ENCODE measurements at places on chromosomes 7 and 10.

- DNase-seq, result no peak
Observed at GRCh38 chr10:4498711-4499251, 327.2 kb upstream of the AKR1E2 start.

GRCh38 chr7:139999516-139999915 is 63.2 kb downstream of the PARP12 start:
- DNase-seq, result no peak

GRCh38 chr7:121099572-121099971 is 111.1 kb downstream of the CPED1 start:
- no peak for DNase-seq

DNA sequence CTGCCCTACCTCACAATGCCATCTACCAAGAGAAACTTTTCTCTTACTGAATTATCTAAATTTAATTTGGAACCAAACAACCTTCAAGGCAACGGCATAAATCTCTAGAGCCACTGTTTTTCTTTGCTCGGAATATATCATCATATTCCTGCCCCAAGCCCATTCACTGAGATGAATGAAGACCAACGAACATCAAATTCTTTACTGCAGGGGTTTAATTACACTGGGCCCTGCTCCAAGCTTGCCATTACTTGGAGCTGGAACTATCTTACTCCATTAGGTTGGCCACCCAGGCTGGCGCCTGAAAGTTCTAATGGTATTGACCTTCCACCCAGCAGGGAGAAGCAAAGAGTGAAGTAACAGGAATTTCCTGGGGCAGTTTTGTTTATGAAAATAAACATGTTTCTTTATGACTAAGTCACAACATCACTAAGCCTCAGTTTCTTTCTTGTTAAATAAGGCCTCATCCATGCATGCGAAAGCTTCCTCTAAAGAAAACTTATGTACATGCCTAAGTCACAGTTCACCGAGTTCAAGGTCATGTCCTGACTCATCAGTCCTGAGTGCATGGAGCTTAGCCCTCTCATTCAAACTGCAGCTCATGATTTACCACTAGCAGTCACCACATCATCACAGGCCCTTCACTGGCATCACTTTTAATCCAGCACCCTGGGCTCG is 42.1 kb upstream of the ANAPC16 start:
- DNase-seq, result peak; percentile 35

- DNase-seq, result no peak
Observed at GRCh38 chr10:25575343-25575742, 358.7 kb upstream of the MYO3A start.

- DNase-seq, result no peak
Observed at GRCh38 chr10:5545778-5546710, 21.3 kb downstream of the CALML3 start.

DNA sequence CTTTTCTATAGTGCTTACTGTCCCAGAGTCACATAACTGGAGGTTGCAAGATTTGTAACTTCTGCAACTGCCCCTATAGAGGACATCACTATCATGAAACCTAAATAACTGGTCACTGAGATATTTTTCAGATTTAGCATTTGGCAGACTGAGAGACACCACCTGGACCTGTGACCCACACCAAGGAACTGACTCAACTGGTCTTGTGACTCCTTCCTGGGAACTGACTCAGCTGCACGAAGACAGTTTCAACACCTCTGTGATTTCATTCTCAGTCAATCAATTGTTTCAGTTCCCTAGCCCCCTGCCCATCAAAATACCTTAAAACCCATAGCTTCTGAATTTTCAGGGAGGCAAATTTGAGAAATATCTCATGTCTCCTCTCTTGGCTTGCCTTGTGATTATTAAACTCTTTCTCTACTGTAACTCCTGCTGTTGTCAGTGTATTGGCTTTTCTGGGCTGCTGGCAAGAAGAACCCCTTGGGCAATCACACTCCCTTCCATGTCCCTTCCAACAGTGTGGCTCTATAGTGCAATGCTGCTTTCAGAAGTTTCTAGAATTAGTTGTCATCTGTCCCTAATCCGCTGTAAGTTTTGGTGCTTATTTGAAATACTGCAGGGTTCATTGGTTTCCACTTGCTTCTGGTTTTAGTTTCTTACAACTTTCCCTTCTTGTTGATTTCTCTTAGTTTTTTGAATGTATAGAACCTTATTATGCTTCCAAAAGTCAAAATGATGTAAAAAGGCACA is 127.8 kb upstream of the ADCY1 start:
- peak; percentile 41 for DNase-seq

DNA sequence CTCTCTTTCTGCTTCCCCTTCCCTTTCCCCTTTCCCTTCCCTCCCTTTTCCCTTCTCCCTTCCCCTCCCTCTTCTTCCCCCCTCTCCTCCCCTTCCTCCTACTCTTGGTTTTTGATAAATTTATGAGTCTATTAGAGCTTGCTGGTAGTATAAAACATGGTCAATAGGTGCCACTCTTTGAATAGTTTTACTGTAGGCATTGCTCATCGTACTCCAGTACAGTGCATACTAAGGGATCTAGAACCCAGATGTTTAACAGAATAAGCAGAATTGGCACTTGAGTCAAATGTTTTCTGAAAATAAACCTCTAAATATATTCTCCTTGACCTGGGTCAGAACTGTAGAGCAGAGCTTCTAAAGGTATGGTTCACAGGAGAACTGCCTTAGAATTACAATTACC is 126.7 kb downstream of the SORCS3 start:
- DNase-seq, result no peak

GRCh38 chr10:104246976-104247375 is 7.7 kb upstream of the GSTO1 start:
- peak; percentile 19 for DNase-seq

- DNase-seq, result no peak
Observed at GRCh38 chr10:98488669-98489430, 42.1 kb upstream of the HPS1 start.

GRCh38 chr10:132294561-132295318 is 13.0 kb downstream of the STK32C start:
- DNase-seq, result no peak

- no peak for DNase-seq
Observed at GRCh38 chr7:112120696-112121217, 85.4 kb downstream of the DOCK4 start.

- no peak for DNase-seq
Observed at GRCh38 chr7:22660732-22661131, 66.3 kb upstream of the IL6 start.

- DNase-seq, result no peak
Observed at GRCh38 chr7:4191525-4191924, 490.6 kb upstream of the FOXK1 start.

DNA sequence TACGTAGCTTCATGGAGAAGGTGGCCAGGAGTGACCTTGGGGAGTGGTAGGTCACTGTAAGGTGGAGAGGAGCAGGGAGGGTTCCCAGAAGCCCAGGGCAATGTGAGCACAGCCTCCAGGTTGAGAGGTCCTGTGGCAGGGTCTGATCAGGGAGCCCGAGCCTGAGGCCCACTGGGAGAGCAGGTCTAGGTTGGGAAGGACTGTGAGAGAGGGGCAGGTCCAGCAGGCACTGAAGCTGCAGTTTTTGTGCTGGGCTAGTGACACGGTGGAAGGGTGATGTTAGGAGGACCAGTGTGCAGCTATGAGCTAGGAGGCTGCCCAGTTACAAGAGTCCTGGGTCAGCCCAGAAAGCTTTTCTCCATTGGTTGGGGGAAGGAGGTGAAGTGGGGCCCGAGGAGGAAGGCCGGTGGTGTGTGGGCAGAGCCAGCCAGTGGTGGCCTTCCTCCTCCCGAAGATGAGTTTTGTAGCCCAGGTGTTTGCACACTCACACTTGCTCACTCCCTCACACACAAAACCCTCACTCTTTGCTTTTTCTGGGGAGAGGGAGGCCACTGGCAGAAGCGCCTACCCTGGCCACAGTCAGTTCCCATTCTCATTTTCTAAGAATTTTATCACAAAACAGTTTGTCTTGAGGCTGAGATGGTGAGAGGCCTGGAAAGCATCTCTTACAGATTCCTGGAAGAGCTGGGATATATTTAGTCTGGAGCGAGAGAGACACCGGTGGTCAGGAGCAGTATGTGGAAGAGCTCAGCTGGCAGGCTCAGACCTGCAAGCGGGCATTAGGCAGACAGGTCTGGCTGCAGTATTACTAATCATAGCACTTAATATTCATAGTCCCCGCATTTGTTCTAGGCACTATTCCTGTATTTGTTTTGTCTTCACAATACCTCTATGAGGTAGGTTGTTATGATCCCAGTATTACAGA is 57.1 kb downstream of the ZNF467 start:
- no peak for DNase-seq

DNA sequence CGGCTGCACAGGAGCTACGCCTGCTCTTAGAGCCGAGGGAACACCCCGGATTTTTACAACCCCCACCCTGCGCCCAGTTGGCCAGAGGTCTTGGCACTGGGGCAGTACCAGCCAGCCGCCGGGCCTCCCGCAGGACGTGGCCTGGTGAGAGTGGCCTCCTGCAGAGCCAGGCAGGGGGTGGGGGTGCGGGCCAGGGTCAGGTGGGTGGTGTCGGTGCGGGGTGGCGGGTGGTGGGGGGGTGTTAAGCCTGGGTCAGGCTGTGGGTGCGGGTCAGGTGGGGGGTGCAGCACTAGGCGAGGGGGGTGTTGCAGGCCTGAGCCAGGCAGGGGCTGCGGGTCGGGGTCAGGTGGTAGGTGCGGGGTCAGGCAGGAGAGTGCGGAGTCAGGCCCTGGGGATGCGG is 647 bp downstream of the ECHS1 start:
- DNase-seq, result no peak

DNA sequence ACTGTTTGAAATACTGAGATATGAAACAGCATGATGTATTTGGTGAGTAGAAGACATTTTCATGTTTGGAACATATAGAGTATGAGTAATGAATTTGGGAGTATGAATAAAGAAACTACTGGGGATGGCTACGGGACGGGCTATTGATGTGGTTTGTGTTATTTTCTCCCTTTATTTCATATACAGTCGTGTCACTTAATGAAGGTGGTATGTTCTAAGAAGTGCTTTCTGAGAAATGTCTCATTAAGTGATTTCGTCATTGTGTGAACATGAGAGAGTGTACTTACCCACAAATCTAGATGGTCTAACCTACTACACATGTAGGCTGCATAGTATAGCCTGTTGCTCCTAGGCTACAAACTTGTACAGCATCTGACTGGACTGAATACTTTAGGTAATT is 106.3 kb downstream of the CCNY start:
- DNase-seq, result peak; percentile 68

DNA sequence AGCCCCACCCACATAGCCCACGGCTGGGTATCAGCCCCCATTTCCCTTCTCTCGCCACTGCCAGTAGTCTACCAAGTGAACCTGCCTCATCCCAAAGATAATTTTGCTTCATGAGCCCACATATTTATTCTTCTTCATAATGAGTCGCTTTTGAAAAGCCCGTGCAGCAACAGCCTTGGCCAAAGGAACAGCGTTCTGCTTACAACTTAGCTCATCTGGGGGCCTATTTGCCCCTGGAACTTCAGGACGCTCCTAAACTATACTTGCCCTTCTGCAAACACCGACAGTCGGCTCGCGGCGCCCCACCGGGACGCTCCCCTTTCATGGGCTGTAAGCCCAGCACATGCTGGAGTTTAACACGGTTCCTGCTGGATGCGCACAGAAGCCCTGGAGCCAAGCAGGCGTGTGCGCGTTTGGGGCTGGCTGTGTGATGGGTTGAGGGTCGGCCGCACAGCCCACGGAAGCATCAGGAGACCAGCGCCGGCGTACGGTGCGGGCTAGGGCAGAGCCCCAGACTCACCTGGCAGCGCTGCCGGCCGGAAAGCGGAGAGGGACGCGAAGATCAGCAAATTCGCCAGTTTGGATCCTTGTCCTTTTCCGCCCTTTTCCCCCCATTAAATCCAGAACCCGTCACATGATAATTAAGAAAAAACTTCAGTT is 370 bp downstream of the TMEM60 start:
- no peak for DNase-seq

- DNase-seq, result no peak
Observed at GRCh38 chr10:116073001-116073400, 200.0 kb downstream of the GFRA1 start.

DNA sequence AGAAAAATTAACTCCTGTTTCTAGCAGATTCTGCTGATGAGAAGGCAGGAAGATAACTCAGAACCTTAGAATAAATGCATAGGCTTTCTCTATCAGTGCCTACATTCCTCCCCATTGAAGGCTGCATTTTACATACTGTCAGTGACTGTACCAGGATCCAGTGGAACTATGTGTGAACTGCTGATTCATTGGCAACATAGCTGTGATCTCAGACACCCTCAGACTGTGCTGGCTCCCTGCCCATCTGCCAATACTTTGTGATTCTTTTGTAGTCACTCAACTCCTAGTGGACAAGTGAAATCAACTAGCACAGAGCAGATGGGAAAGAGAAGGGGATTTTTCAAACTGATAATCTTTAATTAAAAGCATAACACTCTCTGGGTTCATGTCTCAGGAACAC is 375.8 kb downstream of the MDFIC start:
- DNase-seq, result no peak

- no peak for DNase-seq
Observed at GRCh38 chr7:134375206-134375605, 58.5 kb upstream of the SLC35B4 start.

DNA sequence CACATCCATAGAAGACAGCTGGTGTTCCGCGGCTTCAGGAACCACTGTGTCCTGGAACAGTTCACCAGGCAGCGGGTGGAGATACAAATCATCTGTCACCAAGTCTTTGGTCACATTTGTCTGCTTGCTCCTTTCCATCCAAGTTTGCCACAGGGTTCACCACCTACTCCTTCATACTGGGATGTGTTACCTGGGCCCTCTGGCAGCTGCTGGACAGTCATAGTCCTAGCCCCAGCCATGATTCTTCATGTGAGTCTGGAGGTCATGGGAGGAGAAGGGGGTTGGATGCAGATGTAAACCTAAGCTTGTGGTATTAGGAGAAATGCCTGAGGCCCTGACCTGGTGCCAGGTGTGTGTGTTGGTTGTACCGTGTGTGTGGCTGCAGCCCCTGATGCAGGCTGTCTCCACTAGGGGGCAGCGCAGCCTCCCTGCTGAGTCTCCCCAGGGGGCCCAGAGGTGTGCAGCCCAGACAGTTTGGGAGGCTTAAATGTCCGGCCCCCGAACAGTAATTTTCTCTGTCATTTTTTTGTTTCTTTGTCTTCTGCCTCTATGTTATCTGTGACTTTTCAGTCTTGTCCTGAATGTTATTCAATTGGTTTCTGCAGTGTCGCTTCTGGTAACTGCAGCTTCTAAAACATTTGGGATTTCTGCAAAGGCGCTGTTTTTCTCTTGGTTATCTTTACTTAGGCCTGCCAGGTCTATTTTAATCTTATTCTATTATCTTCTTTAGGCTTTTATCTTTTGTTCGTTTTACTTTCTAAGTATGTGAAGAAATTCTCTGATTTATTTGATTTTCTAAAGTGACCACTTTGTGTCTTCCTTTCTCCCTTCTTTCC is 14.8 kb downstream of the NPS start:
- peak; percentile 41 for DNase-seq

DNA sequence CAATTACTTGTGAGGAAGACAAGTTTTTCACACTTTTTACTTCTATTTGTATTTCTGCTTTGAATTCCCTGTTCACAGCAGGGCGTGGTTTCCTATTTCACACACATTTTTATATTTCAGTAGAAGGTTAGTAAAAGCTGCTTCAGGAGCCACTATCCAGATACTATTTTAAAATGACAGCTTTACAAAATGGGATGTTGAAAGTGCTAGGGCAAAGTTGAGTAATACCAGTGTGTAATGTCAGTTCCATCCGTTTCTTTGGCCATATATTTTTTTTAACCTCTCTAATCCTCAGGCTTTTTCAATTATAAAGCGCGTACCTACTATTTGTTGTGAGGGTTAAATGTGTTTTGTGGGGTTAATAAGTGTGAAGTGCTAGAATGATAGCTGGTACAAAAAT is 276.6 kb downstream of the GPR158 start:
- no peak for DNase-seq
